ENCODE measurements at places on chromosomes 1 and 21.

- no peak for DNase-seq
Observed at GRCh38 chr1:152770411-152770810, 4.5 kb upstream of the LCE1F start.

GRCh38 chr1:43002116-43002515 is 43.4 kb upstream of the SLC2A1 start:
- no peak for DNase-seq

GRCh38 chr21:38925478-38925877 is 119.7 kb downstream of the ETS2 start:
- DNase-seq: no peak

DNA sequence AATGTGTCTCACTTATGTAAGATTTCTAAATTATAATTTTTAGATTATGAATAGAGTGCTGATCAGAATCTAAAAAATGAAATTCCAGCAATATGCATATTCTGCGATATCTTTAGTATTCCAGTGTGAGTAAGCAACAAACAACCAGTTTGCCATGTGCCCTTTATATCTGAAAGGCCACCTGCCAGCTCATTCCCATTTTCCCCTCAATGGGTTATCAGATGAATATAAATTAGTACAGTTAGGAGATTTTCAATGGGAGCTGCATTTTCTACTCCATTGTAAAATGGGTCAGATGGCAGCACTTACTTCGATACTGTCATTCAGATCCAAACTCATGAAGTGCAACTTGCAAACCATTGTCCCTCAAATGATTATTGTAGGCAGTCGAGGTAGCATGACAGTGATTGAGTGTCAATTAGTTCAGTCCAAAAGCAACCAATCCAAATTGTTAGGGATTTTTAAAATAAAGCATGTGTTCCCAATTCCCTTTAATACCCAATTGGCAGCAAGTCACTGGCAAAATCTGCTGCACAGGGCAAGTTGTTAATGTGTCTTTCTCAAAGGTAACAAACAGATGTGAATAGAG is 680.3 kb downstream of the LRRIQ3 start:
- DNase-seq: no peak

GRCh38 chr1:221735999-221736398 is 5.9 kb downstream of the DUSP10 start:
- DNase-seq: no peak

GRCh38 chr1:206831650-206832049 is 33.8 kb upstream of the IL20 start:
- DNase-seq: no peak

GRCh38 chr1:27504588-27505419 is 14.8 kb upstream of the WASF2 start:
- DNase-seq: no peak

DNA sequence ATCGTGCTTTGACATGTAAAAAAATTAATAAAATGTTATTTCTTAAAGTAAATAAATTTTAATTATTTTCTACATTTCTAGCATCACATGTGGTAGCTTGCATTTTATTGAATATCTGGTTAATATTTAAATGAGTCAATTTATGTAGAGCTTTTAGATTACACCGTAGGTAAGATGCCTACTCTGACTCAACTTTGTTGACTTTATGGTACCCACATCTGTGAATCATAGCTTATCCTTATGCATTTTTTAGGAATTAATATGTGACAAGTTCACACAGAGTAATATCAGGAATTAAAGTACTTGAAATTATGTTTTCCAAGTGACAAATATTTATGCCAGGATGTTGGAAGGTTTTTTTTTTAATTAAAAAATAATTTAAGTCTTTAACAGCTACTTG is 120.7 kb downstream of the LEPR start:
- no peak for DNase-seq

DNA sequence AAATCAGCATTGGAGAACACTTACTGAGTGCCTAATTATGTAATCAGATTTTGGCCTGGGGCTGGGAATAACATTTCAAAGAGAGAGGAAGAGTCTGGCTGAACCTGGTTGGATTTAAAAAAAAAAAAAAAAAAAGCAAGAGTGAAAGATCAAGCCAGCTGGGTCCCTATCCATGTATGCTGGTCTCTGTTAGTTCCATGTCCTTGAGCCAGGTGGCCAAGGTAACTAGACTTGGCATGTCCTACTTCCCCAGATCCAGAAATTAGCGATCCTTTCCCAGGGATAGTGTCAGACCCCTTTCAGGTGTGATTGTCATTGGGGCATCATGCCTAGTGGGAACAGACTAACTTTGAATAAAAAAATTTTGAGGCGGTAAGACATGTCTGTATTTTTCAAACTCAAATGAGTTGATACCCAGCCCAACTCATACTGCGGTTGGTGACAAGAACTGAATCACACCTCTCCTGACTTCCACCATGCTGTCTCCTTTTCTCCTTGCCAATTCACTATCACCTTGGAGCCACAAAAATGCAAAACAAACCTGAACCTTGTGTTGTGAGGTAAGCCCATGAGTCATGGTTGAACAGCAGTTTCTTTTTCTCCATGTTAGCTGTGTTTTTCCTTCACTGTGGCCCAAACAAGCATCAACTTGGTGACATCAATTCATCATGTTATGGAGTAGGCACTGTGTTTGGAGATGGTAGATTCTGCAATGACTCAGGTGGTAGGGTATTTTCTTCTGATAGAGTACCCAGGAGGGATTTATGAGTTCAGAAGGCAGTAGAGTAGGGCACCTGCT is 24.5 kb upstream of the PPP2R5A start:
- no peak for DNase-seq

DNA sequence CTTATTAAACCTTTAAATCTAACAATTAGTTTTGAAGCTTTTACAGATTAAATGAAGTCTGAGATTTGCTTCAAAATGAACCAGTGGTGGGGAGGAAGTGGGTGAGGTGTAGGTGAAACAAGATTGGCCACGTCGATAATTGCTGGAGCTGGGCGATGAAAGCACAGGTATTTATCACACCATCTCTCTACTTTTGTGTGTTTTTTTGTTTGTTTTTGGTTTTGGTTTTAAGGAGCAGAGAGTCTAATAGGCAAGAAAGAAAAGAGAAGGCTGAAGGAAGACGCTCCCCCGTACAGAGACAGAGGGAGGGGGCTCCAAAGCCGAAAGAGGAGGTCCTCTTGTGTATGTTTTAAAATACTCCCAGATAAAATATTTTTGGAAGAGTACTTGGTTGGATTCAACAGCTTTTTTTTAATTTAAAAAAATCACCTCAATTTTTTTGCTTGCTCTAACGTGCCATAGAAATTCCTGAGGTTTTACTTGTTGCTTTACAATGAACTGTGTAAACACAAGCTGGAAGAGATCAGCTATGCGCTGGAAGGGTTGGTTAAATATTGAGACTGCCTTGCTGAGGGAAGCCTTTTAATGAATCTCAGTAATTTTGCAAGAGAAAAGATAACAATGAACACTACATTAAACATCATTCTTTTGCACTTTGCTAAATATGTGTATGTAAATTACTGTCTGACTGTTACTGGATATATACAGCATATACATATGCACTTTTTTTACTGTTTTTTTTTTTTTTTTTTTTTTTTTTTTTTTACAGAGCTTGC is 6.7 kb upstream of the LGALS8 start:
- DNase-seq: peak; percentile 78

DNA sequence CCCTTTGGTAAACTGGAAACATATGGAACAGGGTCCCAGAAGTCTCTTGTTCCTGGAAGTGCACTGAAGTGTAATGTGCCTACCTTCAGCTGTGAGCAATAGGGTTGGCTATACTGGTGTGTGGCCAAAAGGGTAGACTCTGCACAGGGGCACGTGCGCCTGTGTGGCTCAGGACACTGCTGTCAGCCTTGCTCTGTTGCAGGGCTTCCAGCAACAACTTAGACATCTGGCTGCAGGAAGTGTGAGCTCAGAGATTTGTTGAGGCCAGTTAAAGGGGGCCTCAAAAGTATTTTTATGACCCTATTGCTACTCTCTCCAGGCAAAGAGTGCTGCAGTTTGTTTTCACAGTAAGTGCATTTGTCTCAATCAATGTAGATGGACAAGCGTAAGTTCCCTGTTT is 7.5 kb downstream of the CTPS1 start:
- no peak for DNase-seq

DNA sequence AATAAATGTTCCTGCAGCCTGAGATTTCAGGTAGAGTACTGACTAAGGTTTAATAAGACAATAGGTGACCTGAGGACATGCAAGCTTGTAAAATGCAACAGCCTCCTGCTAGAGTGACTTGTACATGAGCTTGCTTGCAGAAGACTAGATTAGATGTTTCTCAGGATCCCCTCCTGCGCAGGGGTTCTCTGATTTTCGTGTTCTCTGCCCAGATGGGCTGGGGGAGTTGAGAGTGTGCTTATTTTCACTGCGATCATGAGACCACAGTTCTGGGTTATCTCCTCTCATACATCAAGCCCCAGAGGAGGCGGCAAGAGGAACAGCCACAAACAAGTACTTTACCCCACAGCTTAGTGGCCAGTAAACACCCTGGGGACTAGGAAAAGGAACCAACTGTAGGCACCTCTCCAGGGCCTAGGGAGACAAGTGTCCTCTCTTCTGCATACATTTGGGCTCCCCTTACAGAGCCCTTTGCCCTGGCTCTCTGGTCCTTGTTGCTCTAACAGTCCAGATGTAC is 8.0 kb downstream of the TMEM81 start:
- peak; percentile 14 for DNase-seq

DNA sequence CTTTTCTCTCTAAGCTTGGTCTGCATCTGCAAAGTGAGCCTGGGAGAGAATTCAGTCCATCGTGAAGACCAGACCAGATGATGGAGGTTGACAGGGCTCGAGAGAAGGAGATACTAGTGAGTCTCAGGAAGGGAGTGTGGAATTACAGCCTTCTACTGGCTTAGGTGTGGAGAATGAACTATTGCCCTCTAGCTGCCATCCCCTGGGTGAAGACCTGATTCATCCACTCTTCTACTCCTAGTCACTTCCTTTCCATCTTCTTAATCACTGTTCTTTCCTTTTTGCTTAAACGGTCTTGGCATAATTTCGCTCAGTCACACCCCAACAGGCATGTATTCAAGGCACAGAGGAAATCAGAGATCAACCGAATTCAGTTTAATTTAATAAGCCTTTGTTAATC is 34.0 kb upstream of the HSD17B7 start:
- DNase-seq: no peak

- DNase-seq: no peak
Observed at GRCh38 chr1:102105931-102106550, 109.3 kb upstream of the OLFM3 start.

DNA sequence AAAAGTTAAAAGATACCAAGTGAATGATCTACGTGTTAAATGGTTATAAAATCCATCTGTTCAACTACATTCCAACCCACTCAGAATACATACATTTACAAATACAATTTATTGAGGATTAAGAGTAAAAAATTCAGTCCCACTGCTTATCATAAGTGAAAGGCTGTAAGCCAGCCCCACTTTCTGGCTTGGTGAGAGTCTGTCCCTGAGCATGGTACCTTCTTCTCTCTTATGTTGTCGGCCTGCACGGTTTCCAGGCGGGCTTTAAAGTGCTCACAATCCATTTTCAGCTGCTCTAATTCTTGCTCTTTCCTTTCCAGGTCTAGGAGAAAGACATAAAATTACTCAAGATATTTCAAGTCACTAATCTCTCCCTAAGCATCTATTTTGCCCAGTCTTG is 15.2 kb downstream of the HSF2BP start:
- DNase-seq: no peak

- DNase-seq: no peak
Observed at GRCh38 chr1:70504821-70505193, 93.7 kb downstream of the CTH start.

DNA sequence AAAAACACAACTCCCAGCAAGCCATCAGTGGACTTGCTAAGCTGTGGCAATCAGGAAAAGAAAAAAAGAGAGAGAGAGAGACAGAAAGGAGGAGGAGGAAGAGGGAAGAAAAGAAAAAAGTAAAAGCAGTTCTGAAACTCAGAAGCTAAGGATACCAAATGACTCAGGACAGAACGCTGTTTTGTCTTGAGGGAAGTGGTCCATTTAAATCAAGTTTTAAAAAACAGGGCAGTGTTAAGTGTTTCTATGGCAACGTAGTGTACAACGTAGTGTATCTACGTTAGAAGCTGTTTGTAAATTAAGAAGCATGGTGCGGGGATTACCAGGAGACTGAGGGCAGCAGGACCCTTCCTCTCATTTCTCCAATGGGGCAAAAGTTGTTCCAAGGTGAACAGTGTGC is 5.8 kb downstream of the ADORA3 start:
- DNase-seq: no peak

DNA sequence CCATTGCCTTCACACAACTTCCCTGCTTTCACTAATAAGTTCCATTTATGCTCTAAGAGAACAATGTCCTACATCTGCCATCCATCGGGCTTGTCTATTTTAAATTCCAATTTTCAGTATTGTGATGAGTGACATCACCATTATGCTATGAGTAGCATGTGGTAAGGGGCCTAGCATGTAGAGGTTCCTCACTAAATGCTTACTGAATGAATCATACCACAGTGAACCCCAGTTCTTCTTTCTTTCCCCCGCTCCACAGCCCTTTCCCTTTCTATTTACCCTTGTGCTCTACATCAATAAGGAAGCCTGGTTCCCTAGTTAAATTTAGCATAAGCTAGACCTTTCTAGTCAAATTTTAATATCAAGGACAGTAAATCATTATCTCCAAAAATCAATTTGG is 195.0 kb upstream of the RGS18 start:
- DNase-seq: no peak

DNA sequence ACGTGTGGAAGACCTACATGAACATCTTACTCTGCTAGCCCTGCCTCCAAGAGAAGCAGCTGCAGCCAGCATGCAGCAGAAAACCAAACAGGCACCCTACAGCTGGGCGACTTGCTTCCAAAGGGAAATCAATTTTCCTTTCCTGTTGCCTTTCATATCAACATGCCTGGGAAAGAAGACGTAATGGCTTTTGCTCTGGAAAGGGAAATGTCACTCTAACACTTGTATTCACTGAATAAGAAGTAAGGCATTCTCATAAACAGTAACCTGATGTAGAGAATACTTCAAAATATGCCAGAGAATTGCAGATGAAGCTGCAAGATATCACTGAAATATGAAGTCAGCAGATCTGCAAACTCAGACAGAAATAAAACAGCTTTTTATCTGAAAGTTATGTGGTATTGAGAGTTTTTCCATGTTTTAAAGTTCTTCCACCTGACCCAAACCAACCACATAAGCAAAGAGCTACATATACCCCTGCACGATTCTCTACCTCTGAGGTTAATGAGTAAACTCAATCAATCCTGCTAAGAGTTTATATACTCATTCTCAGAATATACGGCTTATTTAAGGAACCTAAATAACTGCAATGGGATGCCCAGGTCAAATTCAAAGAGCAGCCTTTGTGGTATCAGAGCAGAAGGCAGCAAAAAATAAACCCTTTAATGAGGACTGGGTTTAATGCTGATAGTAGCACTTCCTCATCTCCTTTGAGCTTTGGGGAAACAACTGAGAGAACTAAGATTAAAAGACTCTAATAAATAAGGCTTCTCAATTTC is 150.9 kb downstream of the RERE start:
- no peak for DNase-seq

DNA sequence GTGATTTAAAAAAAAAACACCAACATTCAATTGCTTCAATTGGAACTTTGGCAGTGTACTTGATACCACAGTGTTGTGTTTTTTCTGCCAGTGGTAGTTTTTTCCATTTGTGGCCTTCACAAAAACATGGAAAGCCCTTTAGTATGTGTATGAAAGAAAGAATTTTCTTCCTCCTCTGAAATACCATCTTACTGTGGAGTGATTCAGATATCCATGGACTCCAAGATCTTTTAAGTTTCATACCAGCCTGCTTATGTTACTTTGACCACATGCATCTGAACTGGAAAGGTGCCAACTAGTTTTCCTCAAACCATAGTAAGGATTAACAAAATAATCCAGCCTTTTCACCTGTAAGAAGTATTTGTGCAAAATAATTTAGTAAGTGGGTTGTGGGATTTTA is 3.4 kb downstream of the PPP2R5A start:
- DNase-seq: no peak

GRCh38 chr1:42888013-42888633 is 41.7 kb downstream of the ZNF691 start:
- DNase-seq: no peak

Data from activated CD8-positive, alpha-beta memory T cell treated with anti-CD3 and anti-CD28 coated beads, Interleukin-2, amount 10 ng/mL, durations not matched to agents 7 days and 5 days (primary cell).